CD4-positive, alpha-beta T cell treated with Interleukin-10 for 1 hour (primary cell): ENCODE measurements at places on chromosomes 6 and 20.
A peak's percentile ranks its signal among the peaks of the same experiment; 100 is the strongest.

DNA sequence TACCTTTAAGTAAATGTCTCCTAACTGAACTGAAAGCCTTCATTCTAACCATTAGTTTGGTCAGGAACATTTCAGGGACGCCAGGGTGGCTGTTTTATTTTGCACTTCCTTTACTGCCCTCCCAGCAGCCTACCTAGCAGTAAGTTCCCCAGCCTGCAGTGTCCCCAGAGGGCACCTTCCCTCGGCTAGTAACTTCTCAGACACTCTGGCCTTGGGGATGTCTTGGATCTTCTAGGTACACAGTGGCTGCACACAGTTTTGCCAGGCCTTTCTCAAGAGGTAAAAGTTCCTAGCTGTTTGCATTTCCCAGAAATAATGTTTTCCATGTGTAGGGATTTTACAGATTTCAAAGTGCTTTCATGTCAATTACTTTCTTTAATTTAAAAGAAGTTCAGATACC is 378 bp upstream of the LAMA2 start:
- no peak for DNase-seq

- no peak for DNase-seq
These were observed 10.6 kb downstream of the POFUT1 start for GRCh38 chr20:32218156-32218900.

- no peak for DNase-seq
These were observed 953.7 kb downstream of the TFAP2A start for GRCh38 chr6:9461188-9461587.

- DNase-seq: no peak
These were observed 58.6 kb downstream of the JARID2 start for GRCh38 chr6:15304337-15305042.

- no peak for DNase-seq
These were observed 214.1 kb upstream of the HS3ST5 start for GRCh38 chr6:114556846-114557488.

DNA sequence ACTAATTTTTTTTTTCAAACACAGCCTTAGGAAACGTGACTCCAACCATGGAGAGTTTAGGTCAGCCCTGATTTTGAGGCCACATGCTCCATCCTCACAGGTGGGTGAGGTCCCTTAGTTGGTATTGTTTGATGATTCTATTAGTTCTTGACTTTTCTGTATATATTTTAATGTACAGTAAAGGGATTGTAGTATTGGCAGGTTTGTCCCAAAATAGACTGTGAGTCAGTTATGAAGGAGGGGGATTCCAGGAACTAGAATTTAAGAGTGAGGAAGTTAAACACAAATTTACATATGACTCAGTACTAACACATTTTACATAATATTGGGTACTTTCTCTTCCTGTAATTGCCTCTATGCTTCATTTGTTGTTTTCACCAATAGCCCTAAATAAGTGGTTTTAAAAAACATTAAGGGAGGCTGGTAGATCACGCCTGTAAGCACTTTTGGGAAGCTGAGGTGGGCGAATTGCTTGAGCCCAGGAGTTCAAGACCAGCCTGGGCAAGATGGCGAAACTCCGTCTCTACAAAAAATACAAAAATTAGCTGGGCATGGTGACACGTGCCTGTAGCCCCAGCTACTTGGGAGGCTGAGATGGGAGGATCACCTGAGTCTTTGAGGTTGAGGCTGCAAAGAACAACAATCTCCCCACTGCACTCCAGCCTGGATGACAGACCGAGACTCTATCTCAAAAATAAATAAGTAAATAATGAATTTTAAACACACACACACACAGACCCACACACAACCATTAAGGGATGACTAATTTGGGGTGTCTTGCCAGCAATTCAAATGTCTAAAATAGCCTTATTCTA is 81.8 kb downstream of the SGK1 start:
- DNase-seq: peak; percentile 54

DNA sequence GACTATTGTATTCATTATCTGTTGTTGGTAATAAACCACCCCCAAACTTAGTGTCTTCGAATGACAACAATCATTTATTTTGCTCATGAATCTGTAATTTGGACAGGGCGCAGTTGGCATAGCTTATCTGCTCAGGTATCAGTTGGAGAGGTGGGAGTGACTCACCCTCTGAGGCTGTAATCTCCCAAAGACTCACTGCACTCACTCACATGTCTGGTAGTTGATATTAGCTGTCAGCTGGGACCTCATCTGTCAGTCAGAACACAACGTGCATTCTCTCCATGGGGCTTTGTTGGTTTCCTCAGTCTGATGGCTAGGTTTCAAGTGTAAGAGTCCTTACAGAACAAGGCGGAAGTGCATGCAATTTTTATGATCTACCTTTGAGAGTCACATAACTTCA is 219.0 kb upstream of the PRND start:
- no peak for DNase-seq

- no peak for DNase-seq
These were observed 9.4 kb downstream of the SNX9 start for GRCh38 chr6:157832250-157832967.

DNA sequence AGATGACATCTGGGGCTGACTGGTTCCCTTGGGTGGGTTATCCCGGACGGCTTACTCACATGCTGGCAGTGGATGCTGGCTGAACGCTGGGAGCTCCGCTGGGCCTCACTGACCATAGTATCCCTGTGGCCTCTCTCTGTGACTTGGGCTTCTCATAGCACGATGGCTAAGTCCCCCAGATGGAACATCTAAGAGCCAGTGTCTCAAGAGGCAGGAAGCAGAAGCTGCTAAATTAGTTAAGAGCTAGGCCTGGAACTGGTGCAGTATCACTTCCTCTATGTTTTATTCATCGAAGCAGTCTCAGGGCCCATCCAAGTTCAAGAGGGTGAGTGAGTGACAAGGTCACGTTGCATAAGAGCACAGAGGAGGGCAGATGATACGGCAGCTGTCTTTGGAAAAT is 116.5 kb upstream of the LAMP5 start:
- DNase-seq: peak; percentile 3

- no peak for DNase-seq
These were observed 105.5 kb downstream of the DLL1 start for GRCh38 chr6:170185175-170185978.

- DNase-seq: no peak
These were observed 55.7 kb downstream of the KHDC1L start for GRCh38 chr6:73169633-73170032.

GRCh38 chr6:120938164-120938875 is 396.0 kb downstream of the TBC1D32 start:
- no peak for DNase-seq

DNA sequence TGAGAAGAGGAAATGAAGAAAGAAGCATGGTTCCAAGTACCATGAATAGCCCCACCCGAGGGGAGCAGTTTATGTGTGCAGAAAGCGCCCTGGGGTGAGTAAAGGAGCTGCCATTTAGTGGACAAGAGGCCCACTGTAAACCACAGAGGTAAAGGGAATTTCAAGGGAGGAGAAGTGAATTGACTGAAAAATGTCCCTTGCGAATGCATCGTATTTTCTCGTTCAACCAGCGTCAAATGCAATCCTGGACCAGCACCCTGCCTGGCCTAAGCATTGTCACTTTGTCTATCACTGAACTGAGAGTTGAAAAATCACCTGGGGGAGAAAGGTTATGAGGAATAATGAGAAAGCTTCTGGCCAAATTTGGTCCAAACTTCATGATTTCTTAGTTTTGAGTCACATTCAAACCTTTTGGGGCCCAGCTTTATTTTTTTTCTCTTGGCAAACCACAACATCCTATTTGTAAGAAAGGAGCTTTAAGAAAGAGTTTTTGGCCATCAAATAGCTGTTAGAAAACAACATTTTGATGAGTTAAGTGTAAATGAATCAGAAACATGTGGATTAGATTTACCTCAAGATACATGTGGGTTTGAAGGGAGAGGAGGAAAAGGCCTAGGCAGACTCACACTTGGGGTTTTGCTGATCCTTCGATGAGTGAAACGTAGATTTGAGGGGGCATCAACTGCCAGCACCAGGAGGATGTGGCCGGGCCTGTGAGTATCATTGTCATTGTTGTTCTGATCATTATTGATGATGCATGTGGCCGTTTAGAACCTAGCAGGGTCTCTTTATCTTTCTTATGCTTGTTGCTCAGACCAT is 214.0 kb downstream of the CLIC5 start:
- no peak for DNase-seq

- no peak for DNase-seq
These were observed 45.8 kb downstream of the TBC1D7 start for GRCh38 chr6:13282393-13283069.

DNA sequence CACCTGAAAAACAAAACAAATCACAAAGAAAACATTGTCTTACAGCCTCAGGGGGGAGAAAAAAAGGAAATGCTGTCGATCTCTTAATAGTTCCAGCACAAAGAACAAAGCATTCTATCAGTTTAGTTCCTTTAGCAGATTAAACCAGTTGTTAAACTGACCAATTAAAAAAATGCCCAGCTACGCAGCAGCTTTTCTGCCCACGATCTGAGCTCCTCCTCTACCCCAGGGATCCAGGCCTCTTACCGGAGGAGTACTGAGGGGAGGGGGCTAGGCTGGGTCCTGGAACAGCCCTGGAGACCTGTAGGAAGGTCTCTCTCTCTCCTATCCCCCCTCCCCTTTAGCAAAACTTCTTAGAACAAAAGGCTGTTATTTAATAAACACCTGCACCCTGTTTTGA is 13.4 kb downstream of the PTK7 start:
- DNase-seq: no peak

- no peak for DNase-seq
These were observed 48.8 kb downstream of the TM9SF4 start for GRCh38 chr20:32158351-32158750.

- no peak for DNase-seq
These were observed 50.6 kb upstream of the IFNGR1 start for GRCh38 chr6:137269803-137270202.

DNA sequence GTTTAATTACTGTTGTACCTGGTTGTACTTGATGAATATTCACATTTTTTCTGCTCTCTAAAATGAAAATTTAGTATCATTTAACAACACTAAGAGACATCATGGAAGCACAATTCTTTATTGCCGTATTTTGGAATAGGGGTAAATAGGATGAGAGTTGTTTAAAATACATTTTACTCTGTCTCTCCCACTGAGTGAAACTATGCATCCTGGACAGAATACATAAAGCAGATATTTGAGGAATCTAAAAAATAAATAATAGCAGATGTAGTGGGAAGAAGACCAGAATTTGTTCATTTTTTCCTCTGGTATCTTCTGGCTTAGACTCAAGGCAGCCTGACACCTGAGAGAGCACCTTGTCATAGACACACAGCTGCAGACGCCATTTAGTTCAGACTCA is 119.1 kb upstream of the AHI1 start:
- no peak for DNase-seq

DNA sequence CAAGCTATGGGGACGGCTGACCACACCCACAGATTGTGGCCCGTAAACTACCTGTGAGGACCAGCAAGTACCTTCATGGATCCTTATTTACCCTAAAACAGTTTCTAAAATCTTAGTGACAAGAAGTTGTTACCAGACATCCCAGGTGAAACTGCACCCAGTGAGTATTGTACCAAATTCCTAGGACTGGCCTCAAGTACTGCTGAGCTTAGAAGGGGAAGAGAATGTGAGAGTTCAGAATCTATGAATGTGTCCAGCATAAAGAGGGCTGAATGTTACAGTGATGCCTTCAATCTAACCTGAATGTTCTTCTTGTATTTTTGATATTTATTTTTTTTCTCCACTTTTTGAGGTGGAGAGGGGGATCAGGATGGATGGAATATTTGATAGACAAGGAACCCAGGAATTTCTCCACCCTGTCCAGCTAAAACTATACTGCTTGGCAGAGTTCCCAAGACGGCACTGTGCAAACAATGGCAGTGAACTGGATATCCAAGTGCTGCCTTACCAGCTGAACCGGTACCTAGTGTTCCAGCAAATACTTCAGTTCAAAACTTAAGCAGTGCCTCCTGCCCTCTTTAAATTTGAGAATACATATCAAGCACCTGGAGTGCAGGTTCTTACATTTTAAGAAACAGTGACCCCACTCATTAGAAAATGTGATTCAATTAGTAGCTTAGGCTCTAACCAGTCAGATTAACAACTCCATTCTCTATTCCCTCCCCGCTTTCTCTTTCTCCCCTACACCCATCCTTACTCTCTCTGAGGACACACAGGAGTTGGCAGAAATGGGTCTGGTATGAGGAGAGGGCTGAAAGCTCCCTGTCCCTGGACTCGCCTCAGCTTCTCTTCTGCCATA is 427.3 kb upstream of the FLRT3 start:
- no peak for DNase-seq

DNA sequence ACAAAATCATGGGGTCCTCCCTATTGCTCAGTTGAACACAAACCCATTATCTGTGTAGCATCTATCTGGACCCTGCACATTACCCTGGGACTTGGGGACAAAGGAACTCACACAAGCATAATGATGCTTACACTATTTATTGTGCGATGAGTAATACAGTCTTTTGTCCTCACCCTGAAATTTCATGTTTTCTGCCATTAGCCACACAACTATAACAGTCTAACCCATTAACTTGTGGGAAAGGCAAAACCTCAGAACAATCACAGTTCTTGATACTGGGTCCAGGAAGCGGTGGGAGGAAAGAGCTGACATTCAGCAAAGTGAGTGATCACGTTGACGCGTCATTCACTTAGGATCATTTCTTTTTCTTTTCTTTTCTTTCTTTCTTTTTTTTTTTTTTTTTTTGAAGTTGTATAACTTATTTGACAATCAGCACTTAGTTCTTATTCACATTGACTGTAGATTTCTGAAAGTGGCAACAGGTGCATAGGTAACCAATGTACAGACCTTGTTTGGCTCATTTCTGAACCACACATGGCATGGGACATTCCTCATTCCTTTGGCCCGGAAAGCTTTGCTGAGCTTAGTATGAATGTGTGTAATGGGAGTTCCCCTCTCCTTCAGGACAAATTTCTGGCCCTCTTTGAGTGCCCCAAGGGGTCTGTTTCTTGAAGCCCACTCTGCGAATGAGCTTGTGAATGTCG is 94.8 kb upstream of the CNKSR3 start:
- peak; percentile 3 for DNase-seq

DNA sequence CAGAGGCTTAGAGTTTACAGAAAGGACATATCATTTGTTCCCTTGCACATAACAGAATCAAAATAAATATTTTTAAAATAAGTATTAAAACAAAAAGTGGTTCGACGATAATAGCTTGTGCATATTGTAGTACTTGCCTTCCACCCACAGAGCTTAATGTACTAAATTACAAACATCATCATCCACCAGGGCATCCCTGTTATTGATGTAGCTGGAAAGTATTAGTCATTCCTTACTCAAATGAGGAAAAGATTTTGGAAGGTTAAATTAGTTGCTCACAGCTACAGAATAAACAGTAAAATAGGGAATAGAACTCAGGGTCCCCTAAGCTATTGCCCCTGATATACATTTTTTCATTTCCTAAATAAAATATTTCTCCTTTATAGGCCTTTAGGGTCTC is 150.3 kb downstream of the PTPRK start:
- DNase-seq: no peak

DNA sequence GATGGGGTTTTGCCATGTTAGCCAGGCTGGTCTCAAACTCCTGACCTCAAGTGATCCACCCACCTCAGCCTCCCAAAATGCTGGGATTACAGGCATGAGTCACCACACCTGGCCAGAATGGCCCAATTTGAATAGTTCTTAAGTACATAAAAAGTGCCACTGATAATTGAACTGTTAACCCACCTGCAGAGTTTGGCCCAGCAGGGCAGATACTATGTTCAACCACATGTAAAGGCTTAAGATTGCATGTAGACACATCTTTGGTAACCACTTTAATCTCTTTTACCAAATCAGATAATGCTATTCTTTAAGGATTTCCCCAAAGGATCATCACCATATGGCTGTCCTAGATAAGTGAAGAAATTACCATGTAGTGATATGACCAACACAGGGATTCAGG is 21.3 kb upstream of the SGK1 start:
- no peak for DNase-seq

- no peak for DNase-seq
These were observed 22.9 kb downstream of the HLA-DRA start for GRCh38 chr6:32462609-32463008.

- no peak for DNase-seq
These were observed 30.6 kb upstream of the MYLK2 start for GRCh38 chr20:31788578-31788977.
